ENCODE measurements at places on chromosomes 1 and 21. TPM values are rescaled to one million over a fixed set of nuclear protein-coding genes. Genes with fewer than 3 reads are reported as not detected.

RPAP2 gene
- polyA plus RNA-seq: 34.7 TPM

- DNase-seq: peak; percentile 79
Observed at GRCh38 chr1:91851130-91852010, 34.6 kb downstream of the TGFBR3 start.

DNA sequence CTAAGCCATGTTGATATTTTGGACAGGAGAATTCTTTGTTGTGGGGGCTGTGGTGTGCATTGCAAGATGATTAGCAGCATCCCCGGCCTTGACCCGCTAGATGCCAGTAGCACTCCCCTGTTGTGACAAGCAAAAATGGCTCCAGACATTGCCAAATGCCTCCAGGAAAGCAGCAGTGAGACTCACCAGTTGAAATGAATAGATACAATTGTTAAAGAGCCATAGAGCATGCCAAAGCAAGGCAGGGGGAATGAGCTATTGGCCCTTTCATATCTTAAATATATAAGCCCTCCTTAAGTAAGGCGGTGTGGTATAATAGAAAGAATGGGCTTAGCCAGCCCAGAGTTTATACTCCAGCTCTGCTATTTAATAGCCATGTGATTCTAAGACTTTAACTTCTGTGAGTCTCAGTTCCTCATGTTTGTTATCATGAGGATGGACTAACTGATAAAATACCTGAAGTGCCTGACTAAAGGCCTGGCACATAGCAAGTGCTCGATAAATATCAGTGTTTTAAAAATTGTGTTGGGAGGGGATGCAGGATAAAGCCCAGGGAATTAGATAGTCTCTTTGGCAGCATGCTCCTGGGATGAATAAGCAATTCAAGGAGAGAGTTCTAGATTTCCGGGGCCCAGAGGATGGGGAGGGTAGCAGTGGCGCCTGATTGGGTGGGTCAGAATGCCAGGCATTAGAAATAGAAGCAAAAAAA, 21.1 kb upstream of the RGS4 start:
- no peak for DNase-seq

- no peak for DNase-seq
Observed at GRCh38 chr1:8689431-8690252, 127.8 kb downstream of the RERE start.

GRCh38 chr1:215878128-215878527, 311.0 kb downstream of the KCTD3 start:
- no peak for DNase-seq

Data from left renal cortex interstitium (tissue), 4 donors.